ENCODE measurements at places on chromosomes 2 and 18. TPM values are rescaled to one million over a fixed set of nuclear protein-coding genes. Genes with fewer than 3 reads are reported as not detected.

The NAT8 gene
- not detected for polyA plus RNA-seq

The CFAP210 gene
- polyA plus RNA-seq: 0.05 TPM

The CNGA3 gene
- 0.15 TPM for polyA plus RNA-seq

The FAM98A gene
- 33.2 TPM for polyA plus RNA-seq

The RBMS1 gene
- polyA plus RNA-seq: 41.7 TPM

The DCDC2C gene
- 0.09 TPM for polyA plus RNA-seq
